ENCODE measurements at places on chromosomes 2 and 18.
A peak's percentile ranks its signal among the peaks of the same experiment; 100 is the strongest.

GRCh38 chr2:59177748-59178147 lies 936.6 kb upstream of the FANCL start:
- no peak for DNase-seq

DNA sequence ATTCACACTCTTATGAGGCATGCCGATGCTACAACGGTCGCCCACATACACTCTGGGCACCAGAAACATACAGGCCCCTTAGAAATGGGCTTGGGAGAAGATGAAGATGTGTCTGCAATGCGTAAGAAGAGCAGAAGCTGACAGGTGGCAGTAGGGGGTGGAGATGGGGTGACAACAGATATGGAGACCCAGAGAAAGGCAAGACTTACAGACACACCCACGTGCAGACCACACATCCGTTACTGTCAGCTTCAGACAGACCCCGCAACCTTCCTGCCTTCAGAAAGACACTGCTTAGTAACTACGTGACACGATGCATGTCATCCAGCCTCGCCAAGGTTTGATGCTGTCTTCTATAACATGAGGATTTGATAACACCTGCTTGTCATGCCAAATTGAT lies 89.5 kb downstream of the ZFP36L2 start:
- DNase-seq: no peak

- no peak for DNase-seq
These were observed 136.0 kb upstream of the ZSWIM2 start for GRCh38 chr2:186984966-186985365.

- no peak for DNase-seq
These were observed 69.4 kb downstream of the POLE4 start for GRCh38 chr2:75027886-75028285.

GRCh38 chr18:31863103-31863502 lies 79.8 kb downstream of the TRAPPC8 start:
- DNase-seq: no peak

GRCh38 chr2:135149251-135149650 lies 97.2 kb downstream of the RAB3GAP1 start:
- no peak for DNase-seq

GRCh38 chr2:37619230-37619958 lies 52.0 kb downstream of the CDC42EP3 start:
- DNase-seq: no peak

DNA sequence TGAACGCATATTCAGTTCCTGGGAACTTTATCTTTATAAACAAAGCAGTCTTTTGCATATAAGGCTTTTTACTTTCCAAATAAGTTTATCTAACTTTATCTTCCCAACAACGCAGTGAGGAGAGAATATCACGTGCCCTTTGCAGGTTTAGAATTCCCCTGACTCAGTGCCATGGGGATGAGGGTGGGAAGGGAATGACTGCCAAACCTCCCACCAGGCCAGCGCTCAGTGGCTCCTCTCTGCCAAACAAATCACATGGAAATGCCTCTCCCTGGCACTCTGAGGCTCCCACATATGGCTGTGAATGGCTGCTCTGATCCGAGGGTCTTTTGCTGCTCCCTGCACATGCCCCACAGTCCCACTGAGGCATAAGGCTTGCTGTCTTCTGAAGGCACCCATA lies 158.3 kb downstream of the DNAH6 start:
- DNase-seq: no peak

GRCh38 chr18:32552421-32553030 lies 81.8 kb upstream of the GAREM1 start:
- peak; percentile 49 for DNase-seq

DNA sequence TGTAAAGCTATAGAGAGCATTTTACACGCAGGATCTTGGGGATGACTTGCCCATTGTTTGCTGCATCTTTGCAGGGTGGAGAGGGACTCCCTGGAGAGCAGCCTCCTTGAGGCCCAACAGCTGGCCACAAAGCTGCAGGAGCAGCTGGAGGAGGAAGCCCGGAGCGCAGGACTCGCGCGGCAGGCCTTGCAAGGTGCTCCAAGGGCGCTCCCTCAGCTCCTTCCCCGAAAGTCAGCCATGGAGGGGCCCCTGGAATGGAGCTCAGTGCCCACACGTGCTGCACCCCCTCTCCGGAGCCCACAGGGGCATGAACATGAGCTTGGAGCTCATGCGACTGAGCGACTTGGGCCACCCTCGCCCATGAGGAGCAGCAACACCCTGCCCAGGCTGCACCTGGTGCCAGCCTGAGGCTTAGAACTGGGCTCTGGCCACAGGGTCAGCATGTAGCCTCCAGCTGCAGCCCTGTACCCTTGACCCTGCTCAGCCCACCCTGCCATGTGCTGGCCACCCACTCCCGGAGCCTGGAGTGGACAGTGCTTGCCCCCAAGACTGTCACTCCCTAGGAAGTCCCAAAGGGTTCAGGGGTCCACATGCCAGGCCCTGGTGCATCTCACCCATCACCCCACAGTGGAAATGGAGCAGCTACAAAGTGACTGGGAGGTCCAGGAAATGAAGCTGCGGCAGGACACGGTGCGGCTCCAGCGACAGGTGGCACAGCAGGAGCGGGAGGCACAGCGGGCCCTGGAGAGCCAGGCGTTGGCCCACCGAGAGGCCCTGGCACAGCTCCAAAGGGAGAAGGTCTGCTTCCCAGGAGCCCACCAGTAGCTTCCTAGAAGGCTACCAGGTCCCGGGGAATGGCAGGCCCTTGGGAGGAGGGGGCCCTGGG lies 43.0 kb downstream of the CROCC2 start:
- no peak for DNase-seq

GRCh38 chr2:99776906-99777646 lies 287.3 kb upstream of the REV1 start:
- no peak for DNase-seq

DNA sequence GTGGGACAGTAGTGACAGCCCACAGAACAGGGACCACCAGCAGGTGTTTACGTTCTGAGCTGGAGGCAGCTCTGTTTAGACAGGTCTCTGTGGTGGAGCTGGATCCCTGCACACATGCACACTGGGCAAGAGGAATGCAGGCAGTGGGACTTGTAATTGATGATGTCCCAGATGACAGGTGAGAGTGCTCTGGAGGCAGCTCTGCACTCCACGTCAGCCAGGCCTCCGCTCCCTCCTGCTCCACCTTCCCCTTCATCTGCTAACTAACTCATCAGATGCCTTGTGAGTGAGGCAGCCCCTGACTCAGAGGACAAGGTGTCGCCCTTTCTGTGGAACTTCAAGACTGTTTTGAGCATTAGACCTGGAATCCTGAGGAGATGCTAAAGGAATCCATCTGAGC lies 53.2 kb downstream of the SH3YL1 start:
- no peak for DNase-seq

DNA sequence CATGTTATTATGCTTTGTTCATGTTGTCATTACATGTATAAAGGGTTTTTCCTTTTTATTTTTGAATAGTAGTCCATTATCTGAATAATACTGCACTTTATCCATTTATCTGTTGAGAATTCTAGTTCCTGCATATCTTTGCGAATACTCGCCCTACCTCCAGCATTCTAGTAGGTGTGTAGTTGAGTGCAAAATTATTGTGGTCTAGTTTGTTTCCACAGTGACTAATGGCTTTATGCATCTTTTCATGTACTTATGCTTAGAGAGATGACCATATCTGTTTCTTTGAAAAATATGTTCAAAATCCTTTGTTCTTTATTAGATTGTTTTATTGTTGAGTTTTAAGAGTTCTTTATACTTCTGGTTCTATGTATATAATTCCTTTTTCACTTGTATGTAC lies 48.8 kb downstream of the EIF5B start:
- DNase-seq: no peak

DNA sequence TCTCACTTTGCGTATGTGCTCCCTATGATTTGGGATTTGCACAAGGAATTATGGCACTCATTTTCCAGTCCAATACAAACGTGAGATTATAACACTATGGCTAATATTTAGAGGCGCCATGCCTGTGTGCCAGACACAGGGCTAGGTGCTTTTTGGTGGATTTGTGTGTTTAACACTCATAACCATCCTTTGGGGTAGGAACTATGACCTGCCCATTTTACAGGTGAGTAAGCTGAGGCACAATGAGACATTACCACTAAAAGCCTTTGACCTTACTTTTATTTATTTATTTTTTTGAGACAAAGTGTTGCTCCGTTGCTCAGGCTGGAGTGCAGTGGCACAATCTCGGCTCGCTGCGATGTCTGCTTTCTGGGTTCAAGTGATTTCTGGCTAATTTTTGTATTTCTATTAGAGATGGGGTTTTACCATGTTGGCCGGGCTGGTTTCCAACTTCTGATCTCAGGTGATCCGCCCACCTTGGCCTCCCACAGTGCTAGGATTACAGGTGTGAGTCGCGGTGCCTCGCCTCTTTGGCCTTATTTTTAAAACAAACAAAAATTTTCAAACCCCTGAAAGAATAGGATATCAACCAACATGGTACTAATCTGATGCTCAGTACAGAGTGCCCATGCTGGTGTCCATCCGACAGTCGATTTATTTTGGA lies 26.6 kb upstream of the GLI2 start:
- no peak for DNase-seq

DNA sequence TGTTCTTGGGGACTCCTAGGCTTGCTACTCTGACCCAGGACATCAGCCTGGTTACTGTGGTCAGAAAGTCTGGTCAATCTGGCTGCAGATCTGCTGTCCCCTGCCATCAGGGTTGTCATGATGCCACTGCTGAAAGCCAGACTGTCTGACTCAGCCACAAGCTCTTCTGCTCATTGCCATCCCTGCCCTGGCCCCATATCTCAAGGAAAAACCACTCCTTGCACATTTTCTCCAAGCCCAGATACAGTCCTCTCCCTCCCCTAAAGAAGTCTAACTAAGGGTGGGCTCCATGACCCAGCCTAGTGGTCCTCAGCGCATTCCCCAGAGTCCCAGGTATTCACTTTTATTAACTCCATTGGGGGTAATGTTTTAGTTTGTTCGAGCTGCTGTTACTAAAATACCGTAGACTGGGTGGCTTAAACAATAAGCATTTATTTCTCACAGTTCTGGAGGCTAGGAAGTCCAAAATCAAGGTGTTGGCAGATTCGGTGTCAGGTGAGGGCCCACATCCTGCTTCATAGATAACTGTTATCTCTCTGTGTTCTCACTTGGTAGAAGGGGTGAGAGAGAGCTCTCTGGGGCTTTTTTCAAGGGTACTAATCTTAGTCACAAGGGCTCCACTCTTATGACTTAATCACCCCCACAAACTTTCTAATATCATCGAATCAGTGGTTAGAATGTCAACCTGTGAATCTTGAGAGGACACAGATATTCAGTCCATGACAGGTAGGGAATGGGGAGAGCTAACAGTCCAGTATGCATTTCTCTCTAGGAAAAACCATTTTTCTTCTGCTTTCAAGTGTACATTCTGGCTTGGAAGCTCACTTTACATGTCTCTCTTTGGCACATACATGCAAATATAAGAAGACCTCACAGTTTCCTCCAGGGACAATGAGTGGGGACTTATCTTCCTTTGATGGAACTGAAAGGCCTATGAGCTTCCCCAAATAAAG lies 94.8 kb upstream of the CXCR4 start:
- no peak for DNase-seq

DNA sequence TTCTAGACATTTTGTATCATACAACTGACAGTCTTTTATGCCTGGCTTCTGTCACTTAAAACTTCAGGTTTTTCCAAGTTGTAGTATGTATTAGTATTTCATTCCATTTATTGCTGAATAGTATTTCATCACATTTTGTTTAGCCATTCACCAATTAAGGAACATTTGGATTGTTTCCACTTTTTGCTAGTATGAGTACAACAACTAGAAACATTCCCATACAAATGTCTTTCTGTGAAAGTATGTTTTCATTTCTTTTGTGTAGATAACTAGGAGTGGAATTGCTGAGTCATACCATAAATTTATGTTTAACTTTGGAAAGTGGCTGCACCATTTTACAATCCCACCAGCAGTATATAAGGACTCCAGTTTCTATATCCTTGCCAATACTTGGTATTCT lies 135.9 kb downstream of the ATAD2B start:
- no peak for DNase-seq

- DNase-seq: no peak
These were observed 120.6 kb downstream of the PIGN start for GRCh38 chr18:62066102-62066818.

DNA sequence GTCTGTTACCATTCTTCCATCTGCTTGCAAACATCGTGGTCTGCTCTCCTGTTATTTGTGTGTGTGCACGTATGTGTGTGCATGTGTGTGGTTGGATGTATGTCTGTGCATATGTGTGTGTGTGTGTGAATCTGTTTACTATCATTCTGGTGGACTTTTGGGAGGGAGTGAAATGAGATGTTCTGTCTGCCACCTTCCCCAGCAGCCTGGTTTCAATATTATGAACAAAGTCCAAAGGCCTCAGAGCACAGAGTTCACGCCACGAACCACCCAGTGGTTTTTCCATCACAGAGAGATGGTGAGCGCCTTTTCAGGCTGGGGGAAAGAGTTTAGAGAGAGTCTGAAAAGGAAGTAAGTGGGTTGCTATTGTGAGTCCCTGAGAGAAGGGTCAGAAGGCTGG lies 67.1 kb upstream of the YWHAQ start:
- DNase-seq: no peak

DNA sequence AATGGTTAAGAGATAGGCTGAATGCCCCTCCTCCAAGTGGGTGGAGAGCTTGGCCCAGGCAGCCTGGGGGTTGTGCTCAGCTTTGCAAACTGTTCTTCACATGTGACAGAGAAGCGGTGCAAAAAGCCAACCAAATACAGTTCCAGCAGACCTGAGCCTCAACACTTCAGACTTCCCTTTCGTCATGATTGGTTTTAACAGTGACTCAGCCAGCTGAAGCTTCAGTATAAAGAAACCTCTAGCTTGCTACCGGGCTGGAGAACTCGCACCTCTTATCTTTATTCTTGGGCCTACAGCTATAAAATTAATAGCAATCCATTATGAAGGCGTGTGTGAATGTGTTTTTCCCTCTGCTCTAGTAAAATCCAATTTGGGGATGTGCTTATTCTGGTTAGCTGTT lies 20.0 kb downstream of the SETBP1 start:
- no peak for DNase-seq

- no peak for DNase-seq
These were observed 441.6 kb downstream of the ERBB4 start for GRCh38 chr2:212097001-212097400.

DNA sequence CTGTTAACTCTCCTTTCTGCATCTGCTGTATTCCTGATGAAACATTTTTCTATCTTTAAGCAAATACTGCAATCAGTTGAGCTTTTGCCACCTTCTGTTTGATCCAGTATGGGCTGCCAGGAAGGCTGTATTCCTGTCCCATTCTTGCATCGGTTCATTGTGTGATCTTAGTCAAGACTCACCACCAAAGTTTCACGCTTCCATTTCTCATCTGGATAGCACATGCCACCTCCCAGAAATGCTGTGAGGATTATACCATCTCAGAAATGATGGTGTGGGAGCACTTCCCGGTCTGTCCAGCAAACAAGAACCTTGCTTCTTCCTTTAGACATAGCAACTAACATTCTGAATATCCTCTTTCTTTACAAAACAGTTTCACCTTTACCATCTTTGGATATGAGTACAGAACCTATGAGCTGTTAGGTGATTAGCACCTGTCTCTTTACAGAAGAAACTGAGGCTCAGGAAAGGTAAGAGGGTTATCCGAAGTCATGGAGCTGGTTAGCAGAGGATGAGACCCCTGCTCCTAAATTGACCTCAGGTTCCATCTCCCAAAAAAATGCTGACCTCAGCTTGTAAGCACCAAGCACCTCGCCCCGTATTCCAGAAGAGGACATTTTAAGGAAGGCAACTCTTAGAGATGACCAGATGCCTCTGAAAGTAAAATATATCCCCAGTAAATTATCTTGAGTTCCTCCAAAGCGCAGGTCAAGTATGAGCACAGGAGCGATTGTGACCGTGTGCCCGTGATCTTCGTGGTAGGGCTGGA lies 56.8 kb downstream of the FEZ2 start:
- DNase-seq: no peak
